Femur (tissue), 1 donor: ENCODE measurements at places on chromosomes 7 and 10.

- no peak for DNase-seq
Observed at GRCh38 chr7:136925556-136925955, 57.1 kb downstream of the CHRM2 start.

GRCh38 chr7:139526578-139527544 lies 3.4 kb downstream of the CLEC2L start:
- DNase-seq, result no peak

- DNase-seq, result no peak
Observed at GRCh38 chr10:104288355-104288754, 19.4 kb downstream of the GSTO2 start.

DNA sequence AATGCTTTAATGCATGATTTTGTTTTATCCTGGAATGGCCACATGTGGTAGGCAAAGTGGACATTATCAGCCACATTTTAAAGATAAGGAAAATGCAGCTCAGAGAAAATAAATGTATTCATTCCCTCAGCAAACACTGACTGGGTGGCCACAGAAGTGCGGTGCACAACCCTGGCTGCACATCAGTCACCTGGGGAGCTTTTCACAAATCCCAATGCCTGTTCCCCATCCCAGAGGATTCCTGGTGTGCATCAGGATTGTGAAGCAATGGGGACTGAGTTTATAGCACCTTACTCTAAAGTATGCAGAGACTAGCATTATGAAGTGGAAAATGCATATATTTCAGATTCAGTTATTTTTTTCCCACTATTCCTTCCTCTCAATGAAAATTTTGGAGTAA lies 193.5 kb upstream of the C7orf33 start:
- no peak for DNase-seq

DNA sequence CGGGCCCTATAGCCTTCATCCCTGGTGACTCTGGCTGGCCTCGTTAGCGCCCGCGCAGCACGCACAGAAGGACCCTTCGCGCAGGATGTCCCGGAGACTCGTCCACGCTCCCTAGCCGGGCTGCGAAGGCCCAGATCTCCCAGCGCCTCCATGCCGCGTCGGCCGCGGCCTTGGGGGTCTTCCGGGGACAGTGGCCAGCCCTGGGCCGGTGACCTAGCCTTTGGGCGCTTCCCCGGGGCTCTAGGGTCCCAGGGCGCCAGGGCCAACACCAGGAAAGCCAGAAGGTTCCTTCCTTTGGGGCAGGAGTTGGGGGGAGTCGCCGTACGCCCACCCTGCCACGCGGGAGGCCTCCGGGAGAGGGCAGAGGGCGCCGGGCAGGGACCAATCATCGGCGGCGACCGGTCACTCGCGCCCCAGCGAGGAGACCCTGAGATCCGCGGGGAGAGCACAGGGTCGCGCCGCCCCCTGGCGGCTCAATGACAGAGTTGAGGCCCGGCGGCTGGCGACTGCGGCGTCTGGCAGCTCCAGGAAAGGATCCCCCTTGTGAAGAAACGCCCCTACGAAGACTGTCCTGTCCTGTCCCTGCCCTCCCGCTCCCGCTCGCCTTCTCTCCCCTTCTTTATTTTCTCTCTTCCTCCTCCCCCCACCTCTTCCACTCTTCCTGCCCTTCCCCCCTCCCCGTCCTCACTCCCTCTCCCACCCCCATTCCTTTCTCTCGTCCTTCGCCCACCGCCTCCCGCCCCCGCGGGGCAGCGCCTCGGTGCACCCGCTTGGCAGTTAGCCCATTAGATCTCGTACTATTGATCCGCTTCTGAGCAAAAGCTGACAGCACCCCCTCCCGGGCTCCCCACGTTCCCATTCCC lies 62.3 kb upstream of the LBX1 start:
- DNase-seq, result peak; percentile 84

DNA sequence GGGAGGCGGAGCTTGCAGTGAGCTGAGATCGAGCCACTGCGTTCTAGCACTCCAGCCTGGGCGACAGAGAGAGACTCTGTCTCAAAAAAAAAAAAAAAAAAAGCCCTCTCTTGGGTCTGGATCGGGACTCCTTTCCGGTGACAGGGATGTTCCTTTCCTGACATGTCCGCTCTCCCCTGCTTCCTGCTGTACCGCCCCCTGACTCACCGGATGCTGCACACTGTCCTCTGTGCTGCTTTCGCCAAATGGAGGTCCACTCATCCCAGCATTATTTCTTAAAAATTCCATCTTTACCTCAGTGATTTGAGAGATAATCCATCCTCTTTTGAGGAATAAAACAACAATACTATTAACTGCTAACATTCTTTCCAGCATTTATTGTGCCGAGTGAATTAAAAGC lies 113.8 kb upstream of the EEPD1 start:
- no peak for DNase-seq

GRCh38 chr10:97731346-97732051 lies 5.4 kb upstream of the ZFYVE27 start:
- DNase-seq, result peak; percentile 82

DNA sequence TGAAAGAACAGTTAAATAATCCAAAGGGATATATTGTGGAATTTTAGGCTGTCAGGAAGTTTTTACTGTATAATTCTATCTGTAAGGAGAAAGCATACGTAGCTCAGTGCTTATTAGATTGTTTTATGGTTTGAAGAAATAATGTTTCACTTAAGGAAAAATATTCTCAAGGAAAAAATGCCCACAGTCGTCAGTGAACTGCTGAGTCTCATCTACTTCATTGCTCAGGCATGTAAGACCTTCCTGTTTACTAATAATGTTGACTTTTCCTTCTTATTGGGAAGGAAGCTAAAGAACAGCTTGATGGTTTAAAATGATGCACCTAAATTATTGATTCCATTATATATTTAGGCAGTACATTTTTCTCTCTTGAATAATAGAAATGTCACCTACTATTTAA lies 304.2 kb downstream of the SDK1 start:
- no peak for DNase-seq

GRCh38 chr7:144459635-144460034 lies 56.1 kb upstream of the NOBOX start:
- DNase-seq, result no peak

- DNase-seq, result no peak
Observed at GRCh38 chr7:112350585-112350984, 99.7 kb upstream of the IFRD1 start.
